Stimulated activated effector memory CD8-positive, alpha-beta T cell treated with anti-CD3 and anti-CD28 coated beads, Interleukin-12 subunit alpha, Interleukin-12 subunit beta, amount 100 ng/mL, for 72 hours (primary cell): ENCODE measurements at places on chromosomes 16 and 17.

GRCh38 chr17:51012538-51012937 is 108.1 kb downstream of the SPAG9 start:
- DNase-seq = no peak

DNA sequence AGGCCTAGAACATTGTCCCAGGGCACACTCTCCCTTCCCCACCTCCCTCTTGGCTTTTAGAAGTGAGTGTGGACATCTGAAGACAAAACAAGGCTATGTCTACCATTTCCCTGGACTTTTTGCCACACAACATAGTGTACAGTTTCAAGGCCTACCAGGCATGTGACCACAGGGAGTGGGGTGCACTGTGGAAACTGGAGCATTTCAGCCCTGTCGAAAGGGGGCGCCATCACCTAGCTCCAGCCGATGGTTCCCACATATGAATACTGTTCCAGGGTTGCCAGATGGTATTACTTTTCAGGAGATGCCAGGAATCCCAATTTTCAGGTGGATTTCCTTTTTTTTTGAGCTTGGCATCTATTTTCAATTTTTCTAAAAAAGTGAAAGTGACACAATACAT is 140.7 kb downstream of the KATNIP start:
- no peak for DNase-seq

DNA sequence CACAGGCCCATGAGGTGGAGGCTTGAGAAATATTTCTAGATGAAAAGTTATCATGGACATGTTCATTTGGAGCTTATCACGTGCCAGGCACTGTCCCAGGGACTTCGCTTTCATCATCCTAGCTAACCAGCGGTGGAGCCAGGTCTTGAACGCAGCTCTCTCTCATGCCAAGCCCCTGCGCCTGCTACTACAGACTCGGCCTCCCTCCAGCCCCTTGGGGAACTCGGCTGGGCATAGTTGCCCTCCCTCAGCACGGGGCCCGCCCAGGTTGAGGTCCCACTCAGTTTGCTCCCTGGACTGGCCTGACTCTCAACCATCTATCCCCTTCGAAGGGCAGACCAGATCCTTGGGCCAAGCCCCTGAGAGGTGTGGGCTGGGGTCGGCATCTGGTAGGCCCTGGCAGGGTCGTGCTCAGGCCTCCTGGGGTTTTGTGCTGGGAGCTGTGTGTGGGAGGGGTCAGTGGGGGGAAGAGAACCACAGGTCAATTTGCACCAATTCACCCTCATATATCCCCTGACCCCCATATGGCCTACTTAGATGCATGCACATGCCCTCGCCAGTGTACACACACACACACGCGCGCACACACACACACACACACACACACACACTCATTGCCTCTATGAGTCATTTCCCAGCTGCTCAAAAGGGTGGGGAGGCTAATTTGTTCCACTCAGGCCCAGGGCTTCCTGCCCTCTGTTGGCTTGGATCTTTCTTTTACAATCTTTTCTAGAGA is 12.1 kb upstream of the SCN4A start:
- DNase-seq = peak; percentile 55

DNA sequence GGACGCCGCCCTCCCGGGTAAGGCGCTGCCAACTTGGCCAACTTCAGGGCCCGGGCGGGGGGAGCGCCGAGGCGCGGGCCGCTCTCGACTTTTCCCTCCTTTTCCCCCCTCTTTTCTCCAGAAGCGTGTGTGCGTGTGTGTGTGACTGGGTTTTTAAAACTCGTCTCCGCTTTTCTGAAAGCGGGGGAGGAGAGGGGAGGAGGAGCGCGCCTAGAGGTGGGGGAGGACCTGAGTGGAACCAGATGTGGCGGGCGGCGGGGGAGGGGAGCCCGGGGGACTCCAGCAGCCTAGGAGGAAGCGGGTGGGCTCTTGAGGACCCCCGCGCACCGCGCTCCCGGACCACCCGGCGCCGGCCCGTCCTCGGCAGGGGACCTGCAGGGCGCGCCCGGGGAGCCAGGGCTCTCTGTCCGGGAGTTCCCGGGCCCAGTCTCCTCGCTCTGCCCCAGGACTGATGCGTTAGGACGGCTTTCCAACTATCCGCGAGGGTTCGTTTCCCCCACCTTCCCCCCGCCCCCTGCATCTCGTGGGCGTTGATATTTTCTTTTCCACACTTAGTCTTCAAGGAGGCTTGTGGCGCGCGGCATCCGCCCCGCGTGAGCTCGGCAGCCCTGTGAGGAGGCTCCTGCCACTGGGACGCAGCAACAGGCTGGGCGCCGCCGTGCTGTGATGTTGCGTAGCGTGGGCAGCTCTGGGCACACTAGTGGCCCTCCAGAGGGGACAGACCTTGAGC is 599 bp downstream of the MRC2 start:
- DNase-seq = peak; percentile 64

- DNase-seq = no peak
These were observed 1.3 kb downstream of the WNK4 start for GRCh38 chr17:42781639-42782165.

DNA sequence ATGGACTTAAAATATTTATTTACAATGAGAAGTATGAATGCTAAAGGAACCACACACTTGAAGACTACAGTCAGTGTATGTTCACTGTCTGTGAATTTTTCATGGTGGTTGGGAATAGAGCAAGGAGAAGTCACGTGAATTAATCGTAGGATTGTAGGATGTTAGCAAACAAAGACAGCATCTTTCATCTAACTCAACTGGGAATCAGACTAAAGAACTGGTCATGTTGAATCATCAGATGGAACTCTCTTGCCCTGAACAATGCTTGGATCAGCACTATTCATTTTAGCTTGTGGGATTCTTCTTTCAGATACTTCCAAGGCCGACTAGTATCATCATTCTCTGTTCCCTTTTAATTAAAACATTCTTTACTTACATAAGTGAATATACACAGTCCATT is 18.1 kb downstream of the KCNJ2 start:
- DNase-seq = no peak

DNA sequence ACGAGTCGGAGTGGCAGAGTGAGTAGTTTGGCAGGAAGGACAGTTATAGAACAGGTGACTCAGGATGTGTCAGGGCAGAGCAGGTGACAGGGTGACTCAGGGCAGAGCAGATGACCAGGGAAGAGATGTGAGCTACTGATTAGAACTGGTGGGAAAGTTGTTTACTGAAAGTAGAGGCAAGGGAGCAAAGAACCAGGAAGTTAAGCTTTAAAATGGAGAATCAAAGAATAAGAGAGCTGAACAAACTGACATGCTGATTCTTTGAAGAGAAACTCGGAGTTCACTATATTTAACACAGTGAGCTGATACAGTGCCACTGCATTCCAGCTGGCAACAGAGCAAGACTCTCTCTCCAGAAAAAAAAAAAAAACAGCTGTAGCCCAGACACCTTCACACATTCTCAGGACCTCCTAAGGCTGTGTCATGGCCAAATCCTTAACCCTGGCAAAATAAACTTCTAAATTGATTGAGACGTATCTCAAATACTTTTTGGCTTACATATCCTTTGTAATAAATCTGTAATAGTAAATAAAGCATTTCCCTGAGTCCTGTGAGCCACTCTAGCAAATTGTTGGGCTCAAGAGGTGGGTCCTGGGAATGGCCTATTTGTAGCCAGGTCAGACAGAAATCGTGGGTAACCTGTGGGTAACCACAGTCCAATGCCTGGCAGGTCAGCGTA is 12.3 kb upstream of the UBE2I start:
- DNase-seq = no peak

- DNase-seq = no peak
These were observed 1.1 kb downstream of the ADAM11 start for GRCh38 chr17:44759916-44760243.

DNA sequence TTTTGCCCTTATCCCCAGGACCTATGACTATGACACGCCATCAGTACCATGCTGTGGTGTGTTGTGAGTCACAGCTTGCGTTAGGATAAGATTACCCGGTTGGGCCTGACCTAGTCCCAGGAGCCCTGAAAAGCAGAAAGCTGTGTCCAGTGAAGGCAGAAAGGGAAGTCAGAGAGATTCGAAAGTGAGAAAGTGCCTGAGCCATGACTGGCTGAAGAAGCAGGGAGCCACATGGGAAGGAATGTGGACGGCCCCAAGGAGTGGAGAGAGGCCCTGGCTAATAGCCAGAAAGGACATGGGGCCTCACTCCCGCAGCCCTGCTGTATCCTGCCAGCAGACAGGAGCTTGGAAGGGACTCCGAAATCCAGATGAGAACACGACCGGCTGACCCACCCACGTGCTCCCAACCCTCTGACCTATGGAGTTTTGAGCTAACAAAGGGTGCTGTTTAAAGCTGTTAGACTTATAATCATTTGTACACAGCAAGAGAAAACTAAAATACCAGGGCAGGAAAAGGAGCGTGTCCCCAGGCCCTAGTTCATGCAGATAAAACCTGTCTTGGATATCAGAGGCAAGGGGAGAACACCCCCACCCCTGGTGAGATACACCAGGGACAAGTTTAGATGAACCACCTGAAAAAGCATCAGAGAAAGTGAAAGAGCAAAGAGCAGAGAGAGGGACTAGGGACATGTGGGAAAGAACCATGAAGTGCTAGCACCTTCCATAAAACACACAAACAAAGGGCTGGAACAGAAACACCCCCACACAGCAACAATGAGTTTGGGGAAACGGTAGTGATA is 115.3 kb downstream of the SLC39A11 start:
- DNase-seq = no peak

DNA sequence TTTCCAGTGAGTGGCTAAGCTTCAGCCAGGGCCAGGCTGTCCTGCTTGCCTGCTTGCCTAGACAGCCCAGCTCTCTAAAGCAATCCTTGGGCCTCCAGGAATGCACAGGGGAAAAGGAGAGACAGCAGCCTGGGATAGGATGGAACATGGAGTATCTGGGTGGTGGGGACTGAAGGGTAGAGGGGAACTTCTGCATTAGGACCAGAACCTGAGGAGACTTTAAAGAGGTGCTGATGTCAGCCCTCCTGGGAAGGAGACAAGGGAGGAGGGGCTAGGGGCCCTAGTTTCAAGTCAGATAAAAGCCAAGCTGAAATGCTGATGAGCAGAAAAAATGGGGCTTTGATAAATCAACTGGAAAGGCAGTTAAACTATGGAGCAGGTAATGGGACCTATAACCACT is 1.8 kb downstream of the HOXB7 start:
- no peak for DNase-seq

DNA sequence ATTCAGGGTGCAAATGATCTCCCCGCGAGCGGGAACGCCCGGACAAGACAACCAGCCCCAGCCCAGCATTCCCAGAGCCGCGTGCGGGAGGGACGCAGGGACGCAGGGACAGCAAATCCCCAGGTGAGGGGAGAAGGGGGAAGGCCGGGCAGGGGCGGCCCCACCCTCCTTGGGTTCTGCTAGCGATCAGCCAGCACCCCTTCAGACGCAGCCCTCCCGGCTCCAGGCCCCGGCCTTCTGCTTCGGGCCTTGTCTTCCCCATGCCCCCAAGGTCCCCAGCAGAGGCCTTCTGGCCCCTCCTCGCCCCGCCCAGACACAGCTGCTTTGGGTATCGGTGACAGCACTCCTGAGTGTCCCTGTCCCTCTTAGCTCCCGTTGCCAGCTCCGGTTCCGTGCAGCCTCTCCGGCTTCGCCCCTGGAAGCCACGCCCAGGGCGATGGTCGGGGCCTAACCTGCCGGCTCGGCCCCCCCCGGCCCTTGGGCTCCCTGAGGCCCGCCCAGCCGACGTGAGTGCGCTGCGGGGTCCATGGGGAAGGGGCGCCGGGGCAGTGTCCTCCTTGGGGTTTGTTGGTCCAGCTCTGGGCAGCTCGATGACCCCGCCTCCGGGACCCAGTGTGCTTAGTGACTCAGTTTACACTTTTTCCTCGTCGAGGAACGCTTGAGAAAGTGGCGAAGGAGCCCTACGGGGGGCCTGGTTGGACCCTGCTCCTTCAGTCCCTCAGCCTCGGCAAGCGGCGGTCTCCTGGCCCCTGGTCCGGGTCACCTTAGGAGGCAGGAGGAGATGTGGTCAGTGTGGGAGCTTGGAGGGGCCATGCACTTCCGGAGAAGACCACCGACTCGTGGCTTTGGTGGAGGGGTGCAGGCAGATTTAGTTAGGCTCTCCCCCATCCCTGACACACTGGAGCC is 50.5 kb upstream of the AMZ2 start:
- DNase-seq = peak; percentile 75

DNA sequence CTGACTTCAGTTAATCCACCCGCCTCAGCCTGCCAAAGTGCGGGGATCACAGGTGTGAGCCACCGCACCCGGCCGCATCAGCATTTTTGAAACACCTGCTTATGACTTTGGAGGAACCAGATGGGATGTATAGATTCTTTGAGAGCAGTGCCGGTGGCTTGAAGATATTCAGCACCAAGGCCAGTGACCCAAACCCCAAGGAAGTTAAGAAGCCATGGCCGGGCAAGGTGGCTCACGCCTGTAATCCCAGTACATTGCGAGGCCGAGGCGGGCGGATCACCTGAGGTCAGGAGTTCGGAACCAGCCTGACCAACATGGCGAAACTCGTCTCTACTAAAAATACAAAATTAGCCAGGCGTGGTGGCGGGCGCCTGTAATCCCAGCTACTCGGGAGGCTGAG is 43.9 kb downstream of the TRARG1 start:
- DNase-seq = no peak

DNA sequence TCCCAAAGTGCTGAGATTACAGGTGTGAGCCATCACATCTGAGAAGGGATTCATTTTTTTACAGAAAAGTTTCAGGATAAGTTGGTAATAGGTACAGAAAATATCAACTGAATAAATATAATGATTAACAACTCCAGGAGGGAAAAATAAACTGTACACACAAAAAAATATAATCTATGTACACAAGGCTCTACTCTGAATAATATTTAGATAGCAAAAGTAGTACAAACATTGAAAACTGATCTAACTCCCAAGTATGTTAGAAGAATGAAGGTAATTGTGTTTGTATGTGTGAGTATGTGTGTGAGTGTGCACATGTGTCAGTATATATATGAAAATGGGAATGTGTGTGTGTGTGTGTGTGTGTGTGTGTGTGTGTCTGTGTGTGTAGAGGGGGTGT is 20.4 kb downstream of the TUBD1 start:
- no peak for DNase-seq

DNA sequence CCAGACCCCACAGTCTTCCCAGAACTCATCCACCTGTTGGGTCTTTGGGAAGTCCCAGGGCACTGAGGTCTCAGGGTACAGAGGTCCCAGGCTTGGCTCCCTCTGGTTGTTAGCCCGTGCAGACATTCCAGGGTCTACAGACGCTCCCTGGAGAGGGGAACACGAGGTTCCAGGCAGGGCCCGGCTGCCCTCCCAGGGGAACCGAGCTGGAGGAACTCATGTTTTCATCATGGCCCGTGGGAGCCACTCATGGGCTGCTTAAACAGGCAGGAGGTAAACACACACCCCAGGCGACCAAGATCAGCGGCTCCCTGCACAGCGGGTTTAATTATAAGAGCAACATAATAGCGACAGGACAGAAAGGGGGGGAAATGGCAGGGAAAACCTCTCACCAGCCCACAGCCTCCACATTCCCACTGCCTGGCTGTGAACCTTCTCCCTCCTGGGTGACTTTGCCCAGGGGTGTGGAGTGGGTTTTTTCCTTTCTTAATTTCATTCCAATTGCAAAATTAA is 36.5 kb downstream of the TRARG1 start:
- no peak for DNase-seq

GRCh38 chr16:521381-522210 is 5.9 kb upstream of the CAPN15 start:
- no peak for DNase-seq

GRCh38 chr17:32152130-32152529 is 9.8 kb downstream of the RHOT1 start:
- no peak for DNase-seq

- no peak for DNase-seq
These were observed 1.7 kb downstream of the TMEM170A start for GRCh38 chr16:75462806-75463205.
